ENCODE measurements at places on chromosomes 3 and 15.

DNA sequence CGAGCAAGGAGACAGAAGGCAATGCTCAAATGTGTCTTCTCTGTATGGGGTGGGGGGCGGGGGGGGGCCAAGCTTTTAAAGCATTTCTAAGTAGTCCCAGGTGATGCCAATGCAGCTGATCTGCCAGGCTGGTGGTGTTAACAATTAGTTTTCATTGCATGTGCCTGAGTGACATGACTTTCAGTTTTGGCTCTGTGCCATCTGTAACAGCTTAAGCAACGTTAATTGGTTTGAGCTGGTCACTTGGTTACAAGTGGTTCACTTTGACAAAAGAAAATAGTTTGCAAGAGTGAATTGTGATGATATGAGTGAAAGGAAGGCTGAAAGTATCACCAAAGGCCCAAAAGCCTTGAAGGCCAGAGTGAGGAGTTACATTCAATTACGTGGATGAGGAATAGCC is 26.4 kb upstream of the LRIG1 start:
- no peak for DNase-seq

DNA sequence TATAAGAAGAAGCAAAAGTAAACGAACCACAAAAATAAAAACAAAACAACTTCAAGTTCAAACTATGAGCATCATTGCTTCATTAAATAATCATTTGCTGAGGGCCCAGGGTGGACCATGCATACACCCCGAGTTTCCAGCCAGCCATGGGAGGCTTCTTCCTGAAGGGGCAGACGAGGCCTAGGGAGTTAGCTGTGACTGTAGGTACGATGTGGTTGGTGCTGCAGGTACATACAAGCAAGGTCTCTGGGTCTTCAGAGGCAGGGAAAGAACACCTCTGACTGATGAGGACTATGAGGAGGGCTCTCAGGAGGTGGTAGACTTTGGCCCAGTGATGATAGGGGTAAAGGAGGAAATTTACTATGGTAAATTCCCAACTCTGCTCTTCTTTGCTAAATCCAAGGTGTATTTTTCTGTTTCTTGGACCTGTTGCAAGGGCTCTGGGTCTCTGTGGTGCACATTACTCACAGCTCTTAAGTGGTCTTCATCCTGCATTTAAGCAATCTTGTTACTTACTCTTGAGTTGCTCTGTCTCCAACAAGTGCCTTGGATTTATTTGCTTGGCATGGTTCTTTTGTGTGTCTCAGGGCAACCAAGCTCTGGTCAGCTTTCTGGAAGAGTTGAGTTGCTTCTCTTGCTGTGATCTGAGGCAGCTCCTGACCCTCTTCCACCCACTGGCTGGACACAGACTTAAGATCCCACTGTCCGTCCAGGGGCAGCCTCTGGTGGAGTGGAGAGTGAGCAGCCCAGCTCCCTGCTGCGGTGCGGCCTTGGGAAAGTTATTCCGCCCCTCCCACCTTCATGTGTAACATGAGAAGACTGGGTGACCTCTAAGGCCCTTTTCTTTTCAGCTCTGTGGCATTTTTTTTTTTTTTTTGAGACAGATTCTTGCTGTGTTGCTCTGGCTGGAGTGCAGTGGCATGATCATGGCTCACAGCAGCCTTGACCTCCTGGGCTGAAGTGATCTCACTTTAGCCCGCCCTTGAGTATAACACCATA is 56.1 kb upstream of the KIF23 start:
- no peak for DNase-seq

DNA sequence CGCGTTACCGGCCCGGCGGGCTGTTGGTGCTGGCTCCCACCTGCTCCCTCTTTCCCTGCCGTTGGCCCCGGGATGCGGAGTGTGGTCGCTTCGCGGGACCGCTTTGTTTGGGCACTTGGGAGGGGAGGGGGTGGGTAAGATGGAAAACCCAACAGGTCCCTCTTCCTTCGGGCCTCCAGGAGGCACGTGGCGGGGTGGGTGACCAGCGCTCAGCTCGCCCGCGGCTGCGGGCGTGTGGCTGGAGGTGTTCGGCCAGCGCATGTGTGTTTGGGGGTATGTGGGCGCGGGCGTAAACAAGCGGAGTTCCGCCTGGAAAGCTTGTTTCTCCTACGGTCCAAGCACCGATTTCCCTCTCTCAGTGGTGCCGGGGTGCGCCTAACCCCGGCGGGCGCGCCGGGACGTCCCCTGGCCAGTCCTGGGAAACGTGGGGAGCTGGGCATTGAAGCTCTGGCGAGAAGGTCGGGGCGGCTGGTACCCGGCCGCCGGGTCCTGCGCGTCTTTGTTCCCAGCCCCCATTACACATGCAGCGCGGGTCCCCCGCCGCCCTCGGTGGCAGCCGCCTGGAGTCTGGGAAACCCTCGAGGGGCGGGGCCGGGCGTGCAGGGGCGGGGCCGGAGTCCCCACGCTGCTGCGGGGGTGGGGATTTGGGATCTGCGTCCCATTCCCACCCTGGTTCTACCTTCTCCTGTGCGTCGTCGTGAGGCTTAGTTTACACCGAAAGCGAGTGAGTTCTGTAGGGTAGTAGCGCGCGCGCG is 1.4 kb downstream of the ACVR2B start:
- DNase-seq: no peak

- DNase-seq: no peak
Observed at GRCh38 chr15:69623392-69624154, 171.0 kb downstream of the RPLP1 start.

GRCh38 chr3:113151461-113152031 is 59.8 kb upstream of the BOC start:
- DNase-seq: no peak

- DNase-seq: no peak
Observed at GRCh38 chr3:101038393-101038792, 45.2 kb upstream of the ABI3BP start.

GRCh38 chr15:88586401-88587162 is 34.6 kb upstream of the AEN start:
- no peak for DNase-seq

- no peak for DNase-seq
Observed at GRCh38 chr3:16943857-16944256, 59.1 kb downstream of the PLCL2 start.

GRCh38 chr15:89174476-89174875 is 46.9 kb downstream of the RLBP1 start:
- no peak for DNase-seq

DNA sequence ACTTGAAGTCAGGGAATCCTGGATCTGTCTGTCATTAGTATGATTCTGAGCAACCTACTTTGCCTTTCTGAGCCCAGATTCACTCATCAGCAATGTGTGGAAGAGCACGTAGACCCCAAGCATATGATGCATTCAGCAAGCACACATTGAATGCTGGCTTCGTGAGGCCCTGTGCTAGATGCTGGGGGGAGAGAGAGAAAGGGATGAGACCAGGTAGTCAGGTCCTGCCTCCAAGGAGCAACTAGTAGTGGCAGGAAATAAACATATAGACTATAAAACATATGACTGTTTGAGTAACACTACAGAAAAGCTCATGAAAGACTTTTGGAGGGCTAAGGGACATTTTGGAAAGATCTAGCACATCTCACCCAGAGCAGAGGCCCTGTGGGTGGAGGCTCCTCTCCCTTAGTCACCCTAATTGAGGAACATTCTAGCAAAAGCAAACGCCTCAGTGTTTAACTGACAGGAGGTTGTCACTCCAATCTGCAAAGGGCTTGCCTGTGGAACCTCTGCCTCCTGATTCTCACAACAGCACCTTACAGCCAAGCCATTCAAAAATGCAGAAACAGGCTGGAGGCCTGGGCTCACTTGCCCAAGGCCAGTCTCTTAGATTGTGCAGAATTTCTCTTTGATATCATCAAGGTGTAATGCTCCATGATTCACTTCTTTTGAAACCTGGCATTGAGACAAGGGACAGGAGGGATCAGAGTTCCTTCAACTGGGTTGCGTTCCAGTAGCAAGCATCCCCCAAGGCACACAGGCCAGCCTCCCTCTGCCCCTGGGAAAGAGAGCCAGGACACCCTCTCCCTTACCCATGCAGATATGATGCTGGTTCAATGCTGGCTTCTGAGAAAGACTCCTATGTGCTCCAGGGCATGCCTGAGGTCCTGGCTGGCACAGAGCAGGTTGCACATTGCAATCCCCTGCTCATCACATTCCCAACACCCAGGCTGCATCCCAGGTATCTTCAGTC is 26.1 kb downstream of the STARD5 start:
- DNase-seq: no peak

DNA sequence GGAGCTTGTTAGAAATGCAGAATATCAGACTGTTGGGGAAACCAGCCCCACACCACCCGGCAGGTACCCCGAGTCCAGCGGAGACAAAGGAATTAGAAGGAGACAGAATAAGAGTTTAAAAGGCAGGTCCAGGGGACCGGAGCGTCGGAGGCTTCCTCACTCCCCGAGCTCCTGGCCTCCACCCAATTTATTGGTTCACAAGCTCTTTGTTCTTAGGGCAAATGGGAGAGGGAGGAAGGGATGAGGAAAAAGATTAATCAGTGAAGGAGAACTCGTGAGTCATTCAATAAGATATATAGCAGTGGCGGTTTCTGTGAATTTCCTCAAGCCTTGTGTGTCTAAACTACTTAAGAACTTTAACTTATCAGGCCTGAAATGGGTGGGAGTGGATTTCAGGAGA is 32.1 kb upstream of the WDR72 start:
- no peak for DNase-seq

DNA sequence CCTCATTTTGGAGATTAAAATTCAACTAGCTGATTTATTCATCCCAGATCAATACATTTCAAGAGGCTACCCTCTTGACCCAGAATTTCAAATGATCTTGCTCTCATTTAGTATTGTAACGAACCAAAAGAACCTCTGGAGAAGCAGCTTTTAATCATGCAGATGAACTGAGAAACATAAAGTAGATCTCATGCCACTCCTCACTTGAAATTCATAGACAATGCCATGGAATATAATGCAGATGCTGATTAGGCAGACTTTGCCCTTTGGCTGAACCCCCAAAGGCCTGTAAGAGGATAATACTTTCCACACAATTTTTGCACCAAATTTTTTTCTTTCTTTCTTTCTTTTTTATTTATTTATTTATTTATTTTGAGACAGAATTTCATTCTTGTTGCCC is 358.3 kb downstream of the NEK10 start:
- DNase-seq: no peak

DNA sequence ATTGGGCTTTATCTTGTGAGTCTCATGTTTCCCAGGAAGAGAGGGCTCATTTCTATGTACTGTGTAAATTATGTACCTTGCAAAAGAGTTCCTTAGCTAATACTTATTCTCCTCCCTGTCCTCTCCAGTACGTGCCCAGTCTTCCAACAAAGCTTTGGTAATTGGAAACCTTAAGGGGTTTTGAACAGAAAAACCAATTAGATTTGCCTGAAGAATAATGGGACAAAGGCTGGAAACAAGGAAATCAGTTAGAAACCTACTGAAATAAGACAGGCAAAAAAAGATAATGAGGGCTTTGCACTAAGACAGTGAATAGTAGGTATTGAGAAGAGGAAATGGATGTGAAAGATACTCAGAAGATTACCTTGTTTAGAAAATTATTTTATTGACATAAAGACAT is 82.5 kb downstream of the SPRED1 start:
- DNase-seq: no peak

DNA sequence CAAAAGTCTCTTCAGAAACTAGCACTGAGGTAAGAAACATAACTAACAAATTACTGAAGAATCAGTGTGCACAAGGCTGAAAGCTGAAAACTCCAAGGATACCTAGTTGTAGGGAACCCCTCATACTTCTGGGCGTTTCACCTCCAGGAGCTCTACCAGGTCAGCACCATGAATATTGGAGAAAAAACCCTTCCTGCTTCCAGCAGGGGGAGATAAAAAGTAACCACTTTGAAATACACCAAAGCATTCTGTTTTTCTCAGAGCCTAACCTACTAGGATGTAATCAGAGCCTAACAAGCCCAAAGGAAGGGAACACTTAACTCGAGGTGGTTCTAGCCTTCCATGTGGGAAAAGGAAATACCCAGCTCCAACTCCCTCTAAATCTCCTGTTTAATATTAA is 175.8 kb upstream of the MME start:
- peak; percentile 28 for DNase-seq

DNA sequence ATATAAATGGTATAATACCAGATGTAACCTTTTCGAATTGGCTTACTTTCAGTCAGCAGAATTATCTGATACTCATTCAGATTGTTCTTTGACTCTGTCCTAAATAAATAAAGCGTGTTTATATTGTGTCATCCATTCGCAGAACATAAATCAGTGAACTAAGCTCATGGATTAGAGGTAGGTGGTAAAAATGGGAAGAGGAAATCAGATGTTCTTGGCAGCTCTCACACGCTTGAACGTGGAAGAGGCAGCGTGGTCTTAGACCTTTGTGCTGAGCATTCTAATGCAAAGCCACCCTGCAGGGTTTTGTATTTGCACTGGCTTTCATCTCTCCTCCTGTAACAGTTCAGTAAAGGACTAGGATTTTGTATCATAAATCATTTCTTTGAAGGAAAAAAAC is 441.4 kb downstream of the GABRG3 start:
- no peak for DNase-seq

DNA sequence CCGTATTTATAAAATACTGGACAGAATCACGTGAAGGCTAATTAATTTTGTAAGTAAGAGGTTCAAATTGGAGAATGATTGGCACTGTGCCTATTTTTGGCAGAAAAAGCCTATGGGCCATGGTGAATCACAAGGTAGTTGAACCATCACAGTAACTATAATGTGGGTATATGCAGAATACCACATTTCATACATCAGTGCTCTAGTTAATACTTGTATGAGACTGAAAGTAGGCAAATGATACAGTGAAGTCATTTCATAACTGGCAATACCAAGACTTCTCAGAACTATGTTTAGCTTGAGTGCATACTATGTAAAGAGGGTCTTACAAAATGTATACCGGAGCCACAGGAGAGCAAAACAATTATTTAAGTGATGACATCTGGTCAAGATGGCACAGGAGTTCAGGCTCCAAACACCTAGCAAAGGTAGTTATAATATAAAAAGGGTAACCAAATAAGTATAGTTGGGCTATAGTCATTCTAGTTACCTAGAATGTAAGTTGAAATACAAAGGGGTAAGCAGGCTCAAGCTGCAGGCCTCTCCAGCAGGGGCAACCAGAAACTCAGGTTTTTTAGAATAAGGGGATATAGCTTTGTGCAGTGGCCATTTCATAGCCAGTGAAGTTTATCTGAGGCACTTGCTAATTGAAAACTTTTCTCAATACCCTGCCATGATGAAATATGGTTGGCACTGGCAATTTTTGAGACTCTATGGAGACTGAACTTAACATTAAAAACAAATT is 19.1 kb downstream of the GPR160 start:
- no peak for DNase-seq

- DNase-seq: peak; percentile 88
Observed at GRCh38 chr3:130905551-130905950, 11.7 kb downstream of the ATP2C1 start.

- DNase-seq: no peak
Observed at GRCh38 chr3:196501316-196502044, 2.1 kb downstream of the RNF168 start.

GRCh38 chr3:78004571-78004970 is 964.7 kb downstream of the ROBO2 start:
- no peak for DNase-seq

DNA sequence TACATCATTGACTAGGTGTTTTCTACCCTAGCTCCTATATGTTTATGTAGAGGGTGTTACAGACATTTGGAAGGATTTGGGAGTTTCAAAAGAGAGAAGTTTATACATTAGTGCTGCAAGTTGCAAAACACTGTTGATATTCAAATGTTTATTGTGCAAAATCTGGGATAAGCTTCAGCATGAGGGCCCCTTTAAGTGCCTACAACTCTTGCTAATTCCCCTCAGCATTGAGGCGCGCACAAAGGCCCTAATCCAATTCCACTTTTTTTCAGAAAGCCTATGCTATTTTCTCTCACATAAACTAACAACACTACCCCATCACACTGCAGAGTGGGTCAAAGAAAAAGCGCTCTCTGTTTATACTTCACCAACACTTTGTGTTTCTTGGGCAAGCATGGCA is 208.0 kb downstream of the NR2F2 start:
- no peak for DNase-seq

All from fibroblast of gingiva (primary cell).